Lower lobe of right lung (tissue), 2 donors: ENCODE measurements at places on chromosomes 5 and 9. TPM values are rescaled to one million over a fixed set of nuclear protein-coding genes. Genes with fewer than 3 reads are reported as not detected.

- no peak for DNase-seq
These were observed 4.1 kb downstream of the PAX5 start for GRCh38 chr9:37029776-37030610.

DNA sequence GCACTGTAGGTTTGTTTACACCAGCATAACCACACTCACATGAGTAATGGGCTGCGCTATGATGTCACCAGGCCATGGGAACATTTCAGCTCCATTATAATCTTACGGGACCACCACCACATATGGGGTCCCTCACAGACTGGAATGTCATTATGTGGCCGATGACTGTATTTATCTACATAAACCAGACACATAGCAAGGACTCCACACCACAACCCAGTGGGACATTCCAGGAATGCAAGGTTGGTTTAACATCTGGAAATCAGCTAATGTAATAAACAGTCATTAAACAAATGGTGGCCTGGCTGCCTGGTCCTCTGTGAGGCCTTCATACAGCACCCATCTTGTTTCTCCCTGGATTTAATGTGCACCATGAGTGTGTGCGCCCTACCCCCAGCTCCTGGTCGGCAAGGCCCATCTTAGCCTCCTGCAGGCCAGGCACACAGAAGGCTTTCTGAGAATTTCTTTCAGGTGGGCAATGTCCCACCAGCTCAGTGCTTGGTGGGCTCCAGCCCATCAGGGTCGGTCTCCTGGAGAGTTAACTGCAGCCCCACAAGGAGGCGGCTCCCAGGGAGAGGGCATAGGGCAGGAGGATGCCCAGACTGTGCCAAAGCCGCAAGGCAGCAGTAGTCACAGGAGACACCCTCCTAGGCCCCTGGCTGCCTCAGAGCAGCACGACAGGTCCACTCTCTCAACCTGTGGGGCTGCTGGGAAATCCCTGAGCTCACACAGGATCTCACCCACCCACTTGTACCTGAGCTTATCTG is 35.9 kb upstream of the SARDH start:
- no peak for DNase-seq

GRCh38 chr5:112077180-112077579 is 320.2 kb upstream of the NREP start:
- DNase-seq: no peak

GTF3C5 gene
- total RNA-seq: 44.8 TPM

TIMD4 gene
- total RNA-seq: not detected
